ENCODE measurements at places on chromosomes 2 and 18.

DNA sequence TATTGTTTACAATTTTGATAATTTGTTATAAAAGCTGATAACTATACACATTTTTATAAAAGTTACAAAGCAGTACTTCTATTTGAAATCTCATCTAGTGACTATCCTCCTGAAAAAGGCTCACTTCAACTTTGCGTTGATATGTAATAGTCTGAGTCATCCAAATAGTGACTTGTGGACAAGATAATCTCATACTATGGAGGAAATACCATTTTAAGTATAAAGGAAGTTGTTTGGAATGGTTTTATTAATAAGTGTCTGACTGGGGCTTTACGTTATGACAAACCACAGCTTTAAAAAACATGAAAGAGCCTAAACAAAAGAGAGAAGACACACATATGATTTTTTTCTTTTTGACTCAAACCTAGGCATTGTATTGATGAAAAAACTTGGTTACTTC lies 272.3 kb upstream of the COL3A1 start:
- no peak for DNase-seq

GRCh38 chr2:219230059-219230540 lies 494 bp downstream of the ANKZF1 start:
- no peak for DNase-seq

DNA sequence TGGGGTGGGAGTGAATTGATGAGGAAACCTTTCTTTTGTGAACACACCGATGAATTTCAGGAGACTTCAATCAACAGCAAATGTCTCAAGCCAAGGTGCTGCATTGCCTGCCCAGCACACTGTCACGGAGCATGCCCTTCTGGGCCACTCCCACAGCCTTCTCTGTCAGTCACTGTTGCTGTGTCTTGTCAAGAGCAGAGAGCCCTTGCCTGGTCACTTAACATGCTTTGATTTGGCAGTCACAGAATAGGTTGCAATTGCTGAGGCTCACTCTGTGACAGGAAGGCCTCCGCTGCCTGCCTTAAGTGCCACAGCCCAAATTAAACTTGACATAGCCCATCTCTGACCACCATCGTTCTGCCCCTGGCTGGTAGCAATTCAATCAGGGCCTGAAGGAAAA lies 225.4 kb downstream of the PID1 start:
- no peak for DNase-seq

DNA sequence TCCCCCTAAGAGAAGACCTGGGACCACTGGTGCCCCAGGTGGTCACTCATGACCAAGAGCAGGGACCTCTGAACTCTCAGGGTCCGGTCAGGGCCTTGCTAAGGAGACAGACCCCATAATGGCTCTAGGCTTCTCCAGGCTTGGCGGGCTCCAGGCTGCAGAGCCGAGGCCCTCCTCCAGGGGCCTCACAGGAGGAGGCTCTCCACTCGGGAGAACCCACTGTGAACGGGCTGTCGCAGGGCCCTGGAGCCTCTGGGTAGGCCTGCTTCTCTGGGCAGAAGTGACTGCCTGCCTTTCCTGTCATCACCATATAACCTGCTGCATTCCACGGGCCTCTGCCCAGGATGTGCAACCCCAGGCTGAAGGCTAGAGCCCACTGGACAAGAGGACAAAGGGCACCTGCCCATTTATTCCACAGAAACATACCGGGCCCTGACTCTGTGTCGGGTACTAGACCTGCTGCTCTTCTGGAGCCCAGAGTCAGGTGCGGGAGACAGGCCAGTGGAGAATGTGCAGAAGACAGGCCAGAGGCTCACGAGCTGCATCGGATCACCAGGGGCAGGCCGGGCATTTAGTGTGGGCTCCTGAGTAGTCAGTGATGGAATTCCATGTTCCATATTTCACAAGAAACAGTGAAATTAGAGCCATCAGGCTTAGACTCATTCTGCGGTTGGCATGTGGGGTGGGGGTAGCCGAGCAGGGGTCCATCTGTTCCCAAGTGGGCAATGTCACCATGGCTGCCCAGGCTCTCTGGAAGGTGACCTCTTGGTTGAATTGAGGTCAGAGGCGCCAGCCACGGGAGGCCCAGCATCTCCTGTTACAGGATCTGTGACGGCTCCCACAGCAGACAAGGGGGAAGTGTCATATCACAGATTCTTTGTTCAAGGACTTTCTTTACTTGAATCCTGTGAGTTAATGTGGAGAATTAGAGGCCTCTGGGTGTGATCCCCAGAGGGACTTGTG lies 220.8 kb downstream of the SH3RF3 start:
- DNase-seq, result no peak

DNA sequence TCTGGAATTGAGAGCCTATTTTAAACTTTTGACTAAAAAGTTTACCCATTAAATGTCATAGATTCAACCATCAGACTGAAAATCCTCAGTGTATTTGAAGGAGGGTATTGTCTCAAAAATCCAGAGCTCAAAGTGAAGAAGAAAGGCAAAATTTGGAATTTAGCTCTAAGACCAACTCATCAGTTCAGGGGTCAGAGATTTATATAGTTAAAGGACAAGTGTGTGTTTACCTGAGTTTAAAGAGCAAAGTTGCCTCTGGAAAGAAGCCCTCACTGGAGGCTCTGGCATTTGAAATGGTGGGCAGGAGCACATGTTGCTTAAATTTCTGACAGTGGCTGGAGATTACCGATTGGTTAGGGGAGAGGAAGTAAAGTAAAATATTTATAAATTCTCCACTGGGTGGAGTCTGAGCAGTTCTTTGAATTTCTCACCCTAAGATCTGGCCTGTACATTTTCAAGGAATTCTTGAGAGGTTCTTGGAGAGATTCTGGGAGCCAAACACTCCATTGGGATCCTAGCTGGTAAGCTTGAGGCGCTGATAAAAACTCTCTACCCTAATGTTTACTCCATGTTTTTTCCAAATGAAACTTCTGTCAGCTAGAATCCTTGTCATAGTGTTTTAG lies at the start of gene KYNU:
Gene KYNU, plus strand, starts transcription at position 449 of the 623 bp plus-strand sequence. CDS start 7,704 bp downstream, outside the sequence.
- DNase-seq, result no peak

DNA sequence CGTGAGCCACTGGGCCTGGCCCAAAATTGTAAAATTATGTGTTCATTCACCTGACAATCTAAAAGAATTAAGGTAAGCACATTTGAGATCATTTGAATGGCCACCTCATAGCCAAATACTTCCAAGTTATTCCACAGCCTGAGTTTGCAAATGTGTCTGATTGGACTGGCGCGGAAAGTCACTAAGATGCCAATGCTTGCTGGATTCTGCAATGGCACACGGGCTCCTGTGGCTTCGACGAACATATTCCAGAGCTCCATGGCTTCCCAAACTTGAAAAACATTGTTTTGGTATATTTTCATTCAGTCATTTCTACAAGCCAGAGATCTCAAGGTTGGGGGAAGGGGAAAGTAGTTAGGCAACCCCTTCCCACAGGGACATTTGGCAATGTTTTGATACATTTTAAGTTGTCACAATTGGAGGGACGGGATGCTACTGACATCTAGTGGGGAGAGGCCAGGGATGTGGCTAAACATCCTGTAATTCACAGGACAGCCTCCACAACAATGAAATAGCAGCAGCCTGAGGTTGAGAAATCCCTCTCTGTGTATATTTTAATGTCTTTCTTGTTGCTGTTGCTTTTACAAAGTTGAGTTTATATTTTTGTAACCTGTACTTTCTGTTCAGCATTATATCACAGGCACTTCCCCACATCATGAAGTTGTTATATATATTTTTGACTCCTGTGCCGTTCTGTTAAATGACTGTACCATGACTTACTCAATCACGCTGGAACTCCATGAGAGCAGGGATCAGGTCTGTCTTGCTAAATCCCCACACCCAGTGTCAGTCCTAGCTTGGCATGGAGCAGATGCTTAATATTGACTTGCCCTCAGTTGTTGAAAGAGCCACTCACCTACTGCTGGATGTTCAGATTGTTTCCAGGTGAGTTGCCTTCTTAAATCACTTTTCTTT lies 56.9 kb downstream of the COL4A4 start:
- peak; percentile 83 for DNase-seq

Data from Ammon's horn (tissue), 1 donor.